ENCODE measurements at places on chromosomes 5 and 9.
A peak's percentile ranks its signal among the peaks of the same experiment; 100 is the strongest.

DNA sequence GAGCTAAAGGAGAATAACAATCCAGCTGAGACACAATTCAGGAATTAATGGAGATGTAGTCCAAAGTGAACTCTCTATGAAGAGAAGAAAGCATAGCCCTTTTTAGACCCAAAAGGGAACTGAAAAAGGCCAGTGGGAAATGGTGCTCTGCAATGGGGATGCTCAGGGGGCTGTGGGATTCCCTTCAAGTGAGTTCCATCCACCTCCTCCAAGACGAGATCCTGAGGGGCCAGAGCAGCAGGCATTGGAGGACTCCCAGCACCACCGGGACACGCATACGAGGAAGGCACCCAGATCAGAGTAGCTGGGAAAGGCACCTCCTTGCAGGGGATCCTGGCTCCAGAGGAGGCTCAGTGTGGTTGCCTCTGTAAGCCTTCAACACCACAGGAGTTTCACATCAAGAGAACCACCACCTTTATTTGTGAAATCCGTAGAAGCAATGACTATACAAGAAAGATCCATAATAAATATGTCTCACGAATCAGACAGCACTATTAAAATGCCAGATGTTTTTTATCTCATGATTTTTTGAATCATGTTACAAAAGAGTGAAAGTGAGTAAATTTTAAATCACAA lies 288.2 kb downstream of the MED10 start:
- DNase-seq: no peak

- no peak for DNase-seq
Observed at GRCh38 chr9:69768716-69769115, 8.9 kb upstream of the PTAR1 start.

- peak; percentile 24 for DNase-seq
Observed at GRCh38 chr9:126986506-126986951, 71.9 kb downstream of the RALGPS1 start.

DNA sequence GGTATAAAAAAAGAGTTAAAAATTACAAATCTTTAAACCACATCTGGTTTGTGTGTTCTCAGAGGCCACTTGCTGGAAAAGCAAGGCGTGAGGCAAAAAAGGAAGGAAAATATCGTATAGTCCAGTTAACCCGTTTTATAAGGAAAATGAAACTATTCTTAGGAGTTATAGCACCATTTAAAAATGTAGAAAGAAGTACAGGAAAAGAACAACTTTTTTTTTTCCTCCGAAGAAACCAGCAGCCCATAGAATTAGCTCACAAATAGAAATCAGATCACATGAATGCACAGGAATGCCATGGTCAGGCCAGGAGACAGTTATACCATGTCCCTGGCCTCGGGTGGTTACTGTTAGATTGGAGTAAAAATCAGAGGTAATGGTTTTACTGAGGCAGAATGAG lies 241.6 kb downstream of the FBXL7 start:
- DNase-seq: no peak

GRCh38 chr5:167355346-167355745 lies 936.1 kb upstream of the WWC1 start:
- DNase-seq: no peak

GRCh38 chr9:121529237-121529987 lies 29.8 kb upstream of the GGTA1 start:
- DNase-seq: no peak

DNA sequence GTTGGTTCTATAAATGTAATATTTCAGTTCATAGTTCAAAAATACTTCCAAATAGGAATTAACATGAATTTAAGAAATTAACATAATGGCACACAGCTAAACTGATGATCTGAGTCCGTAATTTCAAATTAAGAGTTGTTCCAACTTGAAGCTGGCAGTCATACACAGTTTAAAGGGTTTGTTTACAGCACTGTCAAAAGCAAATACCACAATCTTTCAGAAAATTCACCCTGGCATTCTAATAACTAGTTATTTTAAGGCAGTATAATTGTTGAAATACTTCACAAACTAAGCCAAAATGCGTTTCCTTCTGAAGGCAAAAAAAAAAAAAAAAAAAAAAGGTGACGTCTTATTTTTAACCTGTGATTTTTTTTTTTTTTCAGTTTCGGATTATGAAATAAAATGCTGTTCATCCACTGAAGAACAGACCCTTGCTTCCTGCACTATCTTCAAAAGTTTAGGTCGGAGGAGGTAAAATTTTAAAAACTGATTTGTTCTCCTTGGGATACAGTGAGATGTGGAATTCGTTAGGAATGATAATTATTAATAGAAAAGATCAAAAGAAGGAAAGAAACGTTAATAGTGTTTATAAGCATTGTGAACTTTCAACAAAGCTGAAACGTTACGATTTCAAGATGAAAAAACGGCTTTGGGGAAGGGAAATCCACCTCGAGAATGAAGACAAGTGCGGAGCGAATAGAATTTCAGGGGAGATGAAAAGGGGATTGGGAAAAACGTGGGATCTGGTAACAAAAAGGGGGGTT lies 850 bp downstream of the IL6ST start:
- no peak for DNase-seq

DNA sequence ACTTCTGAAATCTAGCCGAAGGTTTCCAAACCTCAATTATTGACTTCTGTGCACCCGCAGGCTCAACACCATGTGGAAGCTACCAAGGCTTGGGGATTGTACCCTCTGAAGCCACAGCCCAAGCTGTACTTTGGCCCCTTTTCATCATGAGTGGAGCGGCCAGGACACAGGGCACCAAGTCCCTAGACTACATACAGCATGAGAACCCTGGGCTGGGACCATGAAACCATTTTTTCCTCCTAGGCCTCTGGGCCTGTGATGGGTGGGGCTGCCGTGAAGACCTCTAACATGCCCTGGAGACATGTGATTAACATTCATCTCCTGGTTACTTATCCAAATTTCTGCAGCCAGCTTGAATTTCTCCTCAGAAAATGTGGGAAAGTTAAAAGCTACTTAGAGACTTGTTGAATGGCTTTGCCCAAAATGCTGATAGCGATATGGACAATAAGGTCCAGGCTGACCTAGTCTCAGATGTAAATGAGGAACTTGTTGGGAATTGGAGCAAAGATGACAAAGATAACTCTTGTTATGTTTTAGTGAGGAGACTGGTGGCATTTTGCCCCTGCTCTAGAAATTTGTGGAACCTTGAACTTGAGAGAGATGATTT lies 34.1 kb upstream of the CPLANE1 start:
- DNase-seq: no peak

DNA sequence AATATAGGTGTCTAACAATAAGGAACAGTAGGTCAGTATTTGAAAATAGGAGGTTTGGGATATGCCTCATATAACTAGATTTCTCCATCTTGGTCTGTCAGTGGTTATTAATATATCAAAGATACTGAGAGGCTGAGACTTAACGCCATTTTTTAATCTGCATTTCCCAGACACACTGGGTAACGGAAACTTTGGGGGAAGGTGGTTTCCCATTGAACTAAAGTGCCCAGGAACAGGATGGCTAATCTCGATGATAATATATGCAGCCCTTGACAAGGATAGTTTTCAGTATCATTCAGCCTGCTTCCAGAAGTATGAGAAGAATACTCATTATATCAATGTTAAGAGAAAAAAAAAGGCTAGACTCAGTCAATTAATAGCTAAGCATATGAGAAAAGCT lies 30.7 kb downstream of the EFNA5 start:
- DNase-seq: no peak

GRCh38 chr5:10485142-10485795 lies 43.6 kb downstream of the ROPN1L start:
- DNase-seq: peak; percentile 81

DNA sequence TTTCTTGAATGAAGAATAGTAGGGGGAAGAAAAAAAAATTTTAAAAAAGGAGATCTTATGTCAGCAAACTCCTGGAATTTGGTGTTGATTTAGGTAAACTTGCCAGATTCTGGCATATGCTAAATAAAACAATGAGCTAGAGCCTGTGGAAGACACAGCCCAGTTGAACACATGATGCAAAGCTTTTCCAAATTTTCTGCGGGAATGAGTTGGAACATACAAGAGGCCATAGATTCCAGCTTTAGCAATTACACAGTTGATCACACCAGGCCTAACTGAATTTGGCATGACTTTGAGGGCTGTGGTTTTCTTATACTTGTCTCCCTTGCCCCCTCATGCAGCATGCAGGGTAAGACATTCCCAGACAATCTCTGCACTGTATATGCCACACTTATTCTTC lies 297.0 kb downstream of the SH3GL2 start:
- no peak for DNase-seq

GRCh38 chr5:10355071-10355889 lies 1.8 kb downstream of the MARCHF6 start:
- DNase-seq: no peak

GRCh38 chr5:5467737-5468136 lies 45.3 kb downstream of the ICE1 start:
- no peak for DNase-seq

DNA sequence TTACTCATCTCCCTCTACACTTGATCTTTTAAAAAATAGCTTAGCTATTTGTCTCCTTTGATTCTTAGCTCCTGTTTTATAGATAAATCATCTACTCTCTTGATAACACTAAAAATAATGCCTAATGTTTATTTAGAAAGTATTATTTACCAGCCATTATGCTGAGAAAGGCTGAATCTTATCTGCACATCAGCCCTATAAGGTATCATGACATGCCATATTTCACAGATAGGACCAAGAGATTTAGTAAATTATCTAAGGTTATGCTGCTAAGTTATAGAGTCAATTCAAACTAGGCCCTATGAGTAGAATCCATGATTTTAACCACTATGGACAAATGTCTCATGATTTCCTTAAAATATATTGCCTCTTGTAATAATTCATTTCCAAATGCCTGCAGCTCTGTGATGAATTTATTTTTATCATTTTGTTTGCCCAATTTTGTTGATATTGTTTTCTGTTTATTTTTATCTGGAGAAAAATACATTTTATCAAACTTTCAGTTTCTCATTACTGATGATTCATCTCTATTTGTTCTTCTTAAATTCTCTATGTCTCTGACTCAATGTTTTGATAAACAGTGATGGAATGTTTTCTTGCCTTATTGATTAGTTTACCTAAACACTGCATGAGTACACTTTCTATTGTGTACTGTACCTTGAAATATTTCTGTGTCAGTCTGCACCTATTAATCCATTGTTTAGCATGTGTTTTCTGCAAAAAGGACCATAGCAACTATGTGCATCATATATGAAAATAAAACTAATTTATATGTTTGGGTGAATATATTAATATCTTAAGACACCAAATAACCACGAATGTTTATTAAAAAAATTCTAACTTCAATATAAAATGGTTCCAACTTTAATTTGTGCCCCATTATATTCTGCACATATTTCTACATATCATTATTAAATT lies 300.8 kb downstream of the CDH9 start:
- no peak for DNase-seq

DNA sequence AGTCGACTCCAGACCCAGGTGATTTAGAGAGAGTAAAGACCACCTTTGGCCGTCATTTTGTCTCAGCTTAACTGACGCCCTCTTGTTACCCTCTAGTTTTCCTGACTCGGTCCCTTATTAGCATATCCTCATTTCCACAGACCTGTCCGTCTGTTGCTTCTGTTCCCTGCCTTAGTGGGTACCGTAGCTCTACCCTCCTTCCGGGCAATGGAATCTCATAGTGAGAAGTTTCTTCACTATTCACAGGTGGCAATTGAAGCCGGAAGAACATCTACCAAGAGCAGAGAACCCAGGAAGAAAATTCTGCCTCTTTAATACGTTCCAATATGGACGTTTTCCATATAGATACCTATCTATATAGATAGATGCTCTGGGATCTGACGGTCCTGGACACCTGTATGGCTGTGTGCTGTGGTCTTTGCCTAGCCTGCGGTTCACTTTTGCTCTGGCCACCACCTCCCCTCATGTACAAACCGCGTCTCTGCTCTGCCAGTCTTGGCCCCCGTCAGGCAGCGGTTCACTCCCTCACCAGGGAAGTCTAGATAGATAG lies 652 bp upstream of the TMEM161B start:
- peak; percentile 2 for DNase-seq

DNA sequence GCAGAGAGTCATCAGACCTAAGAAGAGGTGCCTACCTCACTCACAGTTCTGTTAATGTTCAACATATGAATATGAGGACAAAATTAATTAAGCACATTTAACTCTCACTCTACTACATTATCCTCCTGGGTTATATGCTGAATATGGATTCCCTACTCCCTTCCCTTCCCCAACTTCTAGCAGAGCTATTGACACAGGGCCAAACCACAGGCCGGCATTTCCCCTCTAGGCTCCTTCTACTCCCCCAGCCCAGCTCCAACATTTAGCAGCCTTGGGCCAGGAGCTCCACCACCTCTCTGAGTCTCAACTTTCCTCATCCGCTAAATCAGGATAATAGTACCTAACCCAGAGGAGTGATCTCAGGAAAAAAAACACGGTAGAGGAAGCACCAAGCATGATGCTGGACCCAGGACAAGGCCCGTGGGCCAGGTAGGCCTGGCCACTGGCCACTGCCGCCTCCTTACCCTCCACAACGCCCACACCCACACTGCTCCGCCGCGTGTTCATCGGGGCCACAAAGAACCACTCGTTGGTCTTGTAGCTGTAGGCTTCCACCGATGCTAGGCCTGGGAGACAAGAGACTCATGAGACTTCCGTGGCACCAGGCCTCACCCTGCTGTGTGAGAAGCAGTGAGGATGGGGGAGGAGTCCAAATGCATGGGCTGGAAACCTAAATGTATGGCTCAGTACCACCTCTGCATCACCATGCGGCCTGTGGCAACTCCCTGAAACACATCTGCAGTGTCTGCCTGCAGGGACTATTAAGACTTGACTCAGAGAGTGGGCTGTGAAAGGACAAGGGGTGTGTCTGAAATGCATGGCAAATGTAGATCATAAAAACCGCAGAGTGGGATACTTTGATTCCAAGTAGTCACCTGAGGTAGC lies 98.8 kb downstream of the KLHL3 start:
- DNase-seq: no peak

- peak; percentile 51 for DNase-seq
Observed at GRCh38 chr9:114059047-114059803, 18.9 kb downstream of the AMBP start.
